Articular chondrocyte of knee joint (primary cell): ENCODE measurements at places on chromosomes 12 and 14. TPM values are rescaled to one million over a fixed set of nuclear protein-coding genes. Genes with fewer than 3 reads are reported as not detected.

Gene DLGAP5
- 21.4 and 27.6 TPM in 2 replicates for total RNA-seq

Gene FZD10
- total RNA-seq, result 0.26 and 0.65 TPM in 2 replicates

Gene RBP5
- not detected in 2 replicates for total RNA-seq

Gene TRPV4
- total RNA-seq, result 4.8 and 5.1 TPM in 2 replicates

Gene ISCU
- total RNA-seq, result 123 and 147 TPM in 2 replicates

Gene HELB
- total RNA-seq, result 4.7 and 5.2 TPM in 2 replicates

Gene RNASE7
- not detected in 2 replicates for total RNA-seq

Gene LRRC9
- total RNA-seq, result not detected in 2 replicates

Gene GDF3
- total RNA-seq, result not detected in 2 replicates

Gene ALG10B
- total RNA-seq, result 5.8 and 6.0 TPM in 2 replicates
